Stimulated activated CD4-positive, alpha-beta T cell treated with anti-CD3 and anti-CD28 coated beads, TNF-alpha, amount 100 ng/mL, for 4 hours (primary cell): ENCODE measurements at places on chromosomes 12 and 14.
A peak's percentile ranks its signal among the peaks of the same experiment; 100 is the strongest.

DNA sequence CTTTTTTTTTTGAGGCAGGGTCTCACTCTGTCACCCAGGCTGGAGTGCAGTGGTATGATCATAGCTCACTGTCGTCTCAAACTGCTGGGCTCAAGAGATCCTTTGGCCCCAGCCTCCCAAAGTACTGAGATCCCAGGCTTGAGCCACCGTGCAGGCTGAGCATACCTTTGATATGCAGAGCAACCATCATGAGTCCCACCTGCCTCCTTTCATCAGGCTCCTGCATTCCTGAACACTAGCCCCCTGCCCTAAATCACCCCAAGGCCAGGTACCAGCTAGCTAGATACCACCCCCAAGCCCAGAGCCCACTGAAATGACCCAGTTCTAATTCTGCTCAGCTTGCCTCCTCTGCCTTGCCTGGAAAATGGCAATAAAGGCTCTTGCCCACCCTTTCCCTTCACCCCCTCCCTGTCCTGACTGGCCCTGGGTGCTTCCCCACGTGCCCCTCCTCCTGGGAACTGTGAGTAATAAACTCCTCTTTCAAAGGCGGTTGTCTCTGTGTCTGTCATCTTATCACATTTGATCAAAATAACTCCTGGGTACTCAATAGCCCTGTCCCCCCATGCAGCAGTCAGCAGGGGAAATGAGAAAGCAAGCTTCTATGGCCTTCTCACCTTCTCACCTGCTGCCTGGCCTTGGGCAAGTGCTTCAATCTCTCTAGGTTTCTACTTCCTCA lies 6.4 kb upstream of the BRF1 start:
- DNase-seq = no peak

DNA sequence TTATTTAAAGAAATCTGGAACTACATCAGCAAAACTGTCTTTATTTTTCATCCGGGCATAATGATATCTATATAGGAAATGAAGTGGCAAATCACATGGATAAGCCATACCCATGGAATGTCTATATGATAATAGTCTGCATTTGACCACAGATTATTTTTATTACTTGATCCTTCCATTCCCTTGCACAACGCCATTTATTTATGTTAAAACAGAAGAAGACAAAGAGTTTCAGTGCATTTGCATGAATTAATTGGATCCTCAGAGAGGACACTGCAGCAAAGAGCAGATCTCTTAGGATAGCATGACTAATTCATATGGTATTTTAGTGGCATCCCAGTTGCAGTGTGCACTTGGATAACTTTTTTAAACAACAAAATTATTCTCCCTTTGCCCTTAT lies 345.0 kb downstream of the CCDC91 start:
- no peak for DNase-seq

GRCh38 chr12:100794441-100795173 lies at the start of gene ANO4:
Gene ANO4 (plus strand): TSS chr12:100794776. CDS start chr12:100901786, 107,010 bp downstream.
- no peak for DNase-seq

GRCh38 chr14:105211086-105211757 lies 30.1 kb upstream of the NUDT14 start:
- DNase-seq = no peak

GRCh38 chr12:132481771-132482745 lies 7.9 kb upstream of the FBRSL1 start:
- no peak for DNase-seq

- no peak for DNase-seq
Measured at GRCh38 chr14:43003845-43004244, 1397.2 kb downstream of the LRFN5 start.

DNA sequence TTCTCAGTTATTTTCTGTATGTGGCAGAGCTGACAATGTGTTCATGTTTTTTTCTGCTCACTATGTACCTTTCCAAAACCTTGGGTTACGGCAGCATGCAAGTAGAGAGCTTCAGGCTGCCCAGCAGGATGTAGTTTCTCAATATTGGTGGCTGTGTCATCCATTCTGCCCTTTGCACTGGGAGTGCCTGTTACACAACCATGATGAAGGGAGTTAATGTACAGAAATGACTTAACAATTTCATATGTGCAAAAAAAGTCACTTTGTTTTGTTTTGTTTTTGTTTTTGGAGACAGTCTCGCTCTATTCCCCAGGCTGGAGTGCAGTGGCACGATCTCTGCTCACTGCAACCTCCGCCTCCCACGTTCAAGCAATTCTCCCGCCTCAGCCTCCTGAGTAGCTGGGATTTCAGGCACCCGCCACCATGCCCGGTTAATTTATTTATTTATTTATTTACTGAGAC lies 6.1 kb upstream of the CNIH1 start:
- DNase-seq = no peak

DNA sequence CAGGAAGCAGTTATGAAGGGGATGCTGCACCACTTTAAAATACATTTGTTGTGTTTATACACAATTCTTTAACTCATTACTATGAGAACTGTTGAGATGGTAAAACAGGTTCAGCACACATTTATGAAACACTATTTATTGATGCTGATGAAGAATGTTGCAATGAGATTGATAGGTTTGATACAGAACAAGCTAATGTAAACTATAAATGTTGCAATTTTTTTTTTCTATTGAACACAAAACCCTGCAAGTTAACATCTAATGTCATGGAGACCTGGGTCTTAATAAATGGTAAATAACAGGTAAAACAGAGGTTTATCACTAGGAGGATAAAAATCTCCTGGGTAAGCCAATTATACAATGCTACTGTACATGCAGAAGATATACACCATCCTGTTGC lies 857.6 kb downstream of the FSCB start:
- no peak for DNase-seq

DNA sequence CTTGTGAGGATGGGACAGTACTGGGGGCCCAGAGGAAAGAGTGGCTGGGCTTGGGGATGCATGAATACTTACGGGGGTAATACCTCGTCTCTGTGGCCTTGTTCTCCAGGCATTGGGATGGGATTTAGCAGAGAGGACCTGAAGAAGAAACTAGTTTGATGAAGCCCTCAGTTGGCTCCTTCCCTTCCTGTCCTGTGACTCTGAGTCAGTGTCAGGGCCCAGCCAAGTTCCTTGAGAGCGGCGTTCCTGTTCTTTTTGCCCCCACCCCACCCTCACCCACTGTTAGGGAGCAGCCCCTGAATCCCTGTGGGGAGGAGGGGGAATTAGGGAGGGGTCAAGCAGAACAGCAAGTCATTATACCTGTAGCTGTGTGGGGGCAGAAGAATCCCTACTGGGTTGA lies 5.2 kb upstream of the LRP1-AS start:
- DNase-seq = no peak

- no peak for DNase-seq
Measured at GRCh38 chr12:89306827-89307473, 45.4 kb downstream of the DUSP6 start.

DNA sequence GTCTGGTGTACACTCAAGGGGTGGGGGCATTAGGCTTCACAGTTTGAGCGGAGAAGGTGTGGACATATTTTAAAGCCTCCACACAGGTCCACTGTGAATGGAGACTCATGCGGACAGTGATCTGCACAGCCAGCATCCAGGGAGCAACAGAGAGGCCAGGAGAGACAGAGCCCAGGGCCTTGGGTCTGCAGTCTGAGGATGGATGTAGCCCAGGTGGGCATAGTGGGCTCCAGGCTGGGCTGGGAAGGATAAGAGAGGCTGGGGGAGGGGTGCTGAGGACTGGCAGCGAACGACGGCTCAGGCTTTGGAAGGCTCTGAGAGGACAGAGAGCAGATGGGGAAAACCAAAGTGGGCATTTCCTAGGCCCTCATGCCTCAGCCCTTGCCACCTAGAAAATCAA lies 128.8 kb downstream of the PAPOLA start:
- no peak for DNase-seq

GRCh38 chr14:71466946-71467345 lies 465.3 kb upstream of the RGS6 start:
- DNase-seq = no peak

- no peak for DNase-seq
Measured at GRCh38 chr12:88896958-88897357, 316.7 kb upstream of the KITLG start.

GRCh38 chr12:53703756-53704155 lies 23.5 kb downstream of the CALCOCO1 start:
- DNase-seq = no peak

GRCh38 chr12:52050758-52051541 lies at the start of gene NR4A1:
Gene NR4A1 (plus strand): TSS chr12:52051442. CDS start chr12:52054329, 2,887 bp downstream.
- peak; percentile 99 for DNase-seq

DNA sequence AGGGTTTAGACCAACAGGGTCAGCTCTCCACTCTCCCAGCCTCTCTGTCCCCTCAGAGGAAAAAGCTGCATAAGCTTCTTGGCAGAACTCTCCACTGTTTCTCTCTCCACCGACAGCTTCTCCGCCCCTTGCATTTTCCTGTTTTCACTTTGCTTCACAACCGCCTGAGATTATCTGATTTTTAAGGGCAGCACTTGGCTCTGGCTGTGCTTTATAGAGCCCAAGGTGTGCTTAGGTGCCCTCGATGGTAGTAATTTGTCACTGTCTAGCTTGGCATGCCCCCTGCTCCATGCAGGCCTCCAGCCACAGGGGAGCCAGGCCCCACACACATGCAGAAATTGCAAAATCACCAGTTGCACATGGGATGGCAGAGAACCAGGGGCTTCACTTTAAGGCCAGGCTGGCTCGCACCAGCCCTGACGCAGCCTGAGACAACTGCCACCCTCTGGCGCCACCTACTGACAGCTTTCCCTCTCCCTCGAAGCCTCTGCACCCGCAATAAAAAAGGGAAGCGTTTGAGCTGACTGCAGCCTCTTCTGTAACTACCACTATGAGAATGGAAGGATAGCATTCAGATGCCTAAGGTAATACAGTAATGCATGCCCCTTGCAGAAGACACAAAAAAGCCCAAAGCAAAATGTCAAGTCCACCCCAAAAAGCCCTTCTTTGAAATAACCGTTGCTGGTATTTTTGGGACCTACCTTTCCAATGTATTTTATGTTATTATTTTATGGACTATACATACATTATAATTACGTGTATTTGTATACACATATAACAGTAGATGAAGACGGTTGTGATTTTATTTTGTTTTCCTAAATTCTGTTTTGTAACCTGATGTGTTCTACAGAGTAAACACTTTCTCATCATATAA lies 32.0 kb upstream of the RIMBP2 start:
- DNase-seq = peak; percentile 38

DNA sequence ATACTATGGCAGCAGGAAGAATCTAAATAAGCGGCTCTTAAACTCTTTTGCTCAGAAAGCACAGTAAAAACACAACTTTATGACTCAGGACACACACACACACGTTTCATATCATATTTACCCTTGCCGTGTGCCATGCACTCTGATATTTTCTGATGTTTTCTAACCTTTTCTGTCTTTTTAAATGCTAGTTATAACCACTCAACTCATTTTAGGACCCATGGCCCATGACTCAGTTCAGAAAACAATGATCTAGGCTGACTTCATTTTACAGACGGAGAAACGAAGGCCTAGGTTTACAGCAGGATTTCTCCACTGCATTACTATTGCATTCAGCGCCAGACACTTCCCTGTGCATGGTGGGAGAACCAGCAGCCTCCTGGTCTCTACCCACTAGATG lies 9.1 kb downstream of the VWF start:
- no peak for DNase-seq
